ENCODE measurements at places on chromosomes 13 and 19.

DNA sequence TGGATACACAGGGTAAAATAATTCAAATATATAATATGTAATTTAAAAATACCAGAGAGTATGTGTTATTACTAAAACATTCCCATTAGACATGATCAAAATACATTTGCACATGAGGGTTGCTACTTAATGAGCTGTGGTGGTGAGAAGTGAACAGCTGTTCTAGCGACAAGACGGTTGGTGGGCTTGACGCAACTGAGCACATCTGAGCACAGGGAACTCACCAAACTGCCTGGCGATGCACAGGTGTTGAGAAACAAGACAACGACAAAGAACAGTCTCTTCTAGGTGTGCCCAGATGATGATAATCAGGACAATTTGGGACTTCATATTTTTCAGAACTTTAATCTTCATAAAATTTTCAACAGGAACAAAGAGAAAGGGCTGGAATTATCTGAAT lies 555.1 kb upstream of the SGCG start:
- H3K4me3 ChIP-seq = no peak overlapping the region
- no peaks in the 10 kb centered on the region for H3K27me3 ChIP-seq
- no peak overlapping the region for H3K27ac ChIP-seq

- no peak overlapping the region for H3K4me3 ChIP-seq
- H3K36me3 ChIP-seq = peaks cover 8% of the 10 kb centered on the region
- no peaks in the 10 kb centered on the region for H3K4me1 ChIP-seq
- DNase-seq = no peak
- H3K27me3 ChIP-seq = no peaks in the 10 kb centered on the region
- no peak overlapping the region for H3K27ac ChIP-seq
Measured at GRCh38 chr19:45528744-45529419, 21.6 kb downstream of the VASP start.

DNA sequence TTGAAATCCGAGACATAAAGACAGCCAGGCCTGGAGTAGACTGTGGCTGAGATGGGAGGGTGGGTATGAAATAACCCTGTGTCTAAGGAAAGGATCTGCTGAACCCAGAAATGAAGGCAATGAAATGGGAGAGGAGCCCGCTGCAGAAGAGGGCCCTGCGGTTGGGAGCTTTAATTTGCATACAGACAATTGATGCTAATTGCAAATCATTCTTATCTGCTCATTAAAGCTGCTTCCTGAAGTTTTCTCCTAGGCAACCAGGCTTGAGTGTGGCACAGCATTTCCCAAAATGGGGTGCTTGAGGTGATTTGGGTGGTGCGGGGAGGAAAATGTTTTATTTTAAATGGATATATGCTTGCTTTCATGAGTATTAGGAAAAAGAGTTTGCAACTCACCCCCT lies 55.4 kb downstream of the DPF1 start:
- no peak overlapping the region for H3K4me3 ChIP-seq
- no peaks in the 10 kb centered on the region for H3K4me1 ChIP-seq
- no peak overlapping the region for H3K27ac ChIP-seq
- DNase-seq = no peak
- H3K36me3 ChIP-seq = no peaks in the 10 kb centered on the region

DNA sequence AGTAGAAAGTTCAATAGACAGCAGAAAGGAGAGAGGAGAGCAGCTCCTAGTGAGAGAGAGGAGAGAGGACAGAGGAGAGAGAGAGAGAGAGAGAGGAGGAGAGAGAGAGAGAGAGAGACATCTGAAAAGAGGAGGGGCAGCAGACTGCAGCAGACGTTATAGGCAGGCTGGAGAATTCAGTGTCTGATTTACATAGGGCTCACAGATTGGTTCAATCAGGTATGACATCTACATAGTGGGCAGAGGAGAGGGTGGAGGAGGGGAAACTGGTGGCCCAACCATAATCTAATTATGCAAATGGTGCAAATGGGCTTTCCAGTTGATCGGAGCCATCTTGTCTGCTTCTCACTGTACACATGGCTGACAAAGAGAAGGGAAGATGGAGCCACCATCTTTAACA lies 221.3 kb upstream of the TRPC4 start:
- DNase-seq = no peak
- no peaks in the 10 kb centered on the region for H3K27me3 ChIP-seq

- no peak overlapping the region for H3K27ac ChIP-seq
- no peak overlapping the region for H3K4me3 ChIP-seq
- DNase-seq = no peak
- no peaks in the 10 kb centered on the region for H3K27me3 ChIP-seq
Measured at GRCh38 chr19:50710094-50710493, 9.5 kb downstream of the SHANK1 start.

Data from Panc1 (cell line).